ENCODE measurements at places on chromosomes 2 and 18. TPM values are rescaled to one million over a fixed set of nuclear protein-coding genes. Genes with fewer than 3 reads are reported as not detected.

DNA sequence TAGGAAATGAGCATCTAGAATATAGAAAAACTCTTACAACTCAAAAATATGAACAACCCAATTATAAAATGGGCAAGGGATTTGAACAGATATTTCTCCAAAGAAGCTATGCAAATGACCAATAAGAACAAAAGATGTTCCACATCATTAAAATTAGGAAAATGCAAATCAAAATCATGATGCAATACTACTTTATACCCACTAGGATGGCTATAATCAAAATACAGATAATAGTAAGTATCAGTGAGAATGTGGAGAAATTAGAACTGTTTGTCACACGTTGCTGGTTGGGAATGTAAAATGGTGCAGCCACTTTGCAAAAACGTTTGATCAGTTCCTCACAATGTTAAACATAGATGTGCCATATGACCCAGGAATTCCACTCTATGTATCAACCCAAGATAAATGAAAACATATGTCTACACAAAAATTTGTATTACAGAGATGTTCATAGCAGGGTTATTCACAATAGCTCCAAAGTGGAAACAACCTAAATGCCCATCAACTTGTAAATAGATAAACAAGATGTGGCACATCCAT is 558.4 kb downstream of the SLC4A3 start:
- H3K4me1 ChIP-seq: no peaks in the 10 kb centered on the region
- no peak overlapping the region for H3K27ac ChIP-seq
- H3K36me3 ChIP-seq: no peaks in the 10 kb centered on the region
- no peak for DNase-seq

IL1B gene
- 38.1 TPM for total RNA-seq

MRO gene
- 0.86 TPM for total RNA-seq

TMEM18 gene
- total RNA-seq: 16.9 TPM

DNA sequence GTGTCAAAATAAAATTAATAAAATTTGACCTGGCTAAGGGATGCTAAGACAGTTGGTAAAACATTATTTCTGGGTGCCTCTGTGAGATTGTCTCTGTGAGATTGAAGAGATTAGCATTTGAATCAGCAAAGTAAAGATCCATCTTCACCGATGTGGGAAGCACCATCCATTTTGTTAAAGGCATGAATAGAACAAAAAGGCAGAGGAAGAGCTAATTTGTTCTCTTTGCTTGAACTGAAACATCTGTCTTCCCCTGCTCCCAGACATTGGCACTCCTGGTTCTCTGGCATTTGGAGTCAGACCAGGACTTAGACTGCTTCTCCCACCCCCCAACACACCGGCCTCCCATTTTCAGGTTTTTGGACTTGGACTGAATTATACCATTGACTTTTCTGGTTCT is 603.8 kb upstream of the LINC00305 start:
- no peaks in the 10 kb centered on the region for H3K36me3 ChIP-seq
- DNase-seq: no peak
- no peaks in the 10 kb centered on the region for H3K4me1 ChIP-seq
- no peak overlapping the region for H3K27ac ChIP-seq
- no peak overlapping the region for H3K4me3 ChIP-seq

- H3K27me3 ChIP-seq: no peaks in the 10 kb centered on the region
- H3K4me1 ChIP-seq: no peaks in the 10 kb centered on the region
- DNase-seq: no peak
Observed at GRCh38 chr2:202133909-202134265, 60.8 kb downstream of the KIAA2012 start.

DNA sequence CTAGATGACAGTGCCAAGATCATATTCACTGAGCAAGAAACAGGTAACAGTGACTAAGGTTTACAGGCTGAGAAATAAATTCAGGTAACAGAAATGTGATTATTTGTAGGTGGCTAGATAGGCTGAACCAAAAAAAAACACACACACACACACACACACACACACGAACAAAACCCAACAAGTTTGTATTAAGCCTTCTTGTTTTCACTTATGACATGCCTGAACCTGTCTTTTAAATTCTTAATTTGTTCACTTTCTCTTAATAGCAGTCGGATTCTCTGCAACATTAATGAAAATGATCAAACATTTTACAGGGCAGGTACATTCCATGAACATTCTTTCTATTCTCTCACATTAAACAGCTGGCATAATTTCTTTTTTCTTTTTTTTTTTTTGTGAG is 18.8 kb upstream of the KIDINS220 start:
- no peak for DNase-seq
- H3K36me3 ChIP-seq: peaks cover 11% of the 10 kb centered on the region
- no peak overlapping the region for H3K27ac ChIP-seq
- H3K4me1 ChIP-seq: no peaks in the 10 kb centered on the region
- no peaks in the 10 kb centered on the region for H3K27me3 ChIP-seq

DNA sequence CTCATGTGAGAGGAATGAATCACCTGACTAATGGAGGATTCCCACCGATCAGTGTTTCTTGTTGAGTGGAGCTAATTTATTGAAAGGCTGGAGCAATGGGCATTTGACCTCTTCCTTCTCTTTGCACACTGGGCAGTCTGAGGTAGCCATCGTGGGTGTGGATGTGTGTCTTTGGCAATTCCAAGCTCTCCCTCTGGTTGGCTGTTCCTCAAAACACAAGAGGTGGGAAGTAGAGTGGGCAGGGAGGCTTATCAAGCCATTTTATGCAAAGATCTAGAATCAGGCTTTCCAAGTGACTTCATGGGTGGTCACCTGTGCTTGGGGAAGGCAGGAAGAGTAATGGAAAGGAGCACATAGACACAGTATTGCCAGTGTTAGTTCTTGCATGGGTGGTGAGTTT is 154.8 kb downstream of the INSIG2 start:
- H3K27ac ChIP-seq: no peak overlapping the region
- H3K36me3 ChIP-seq: no peaks in the 10 kb centered on the region
- no peak overlapping the region for H3K4me3 ChIP-seq

GRCh38 chr2:191544461-191545062 is 133.4 kb upstream of the NABP1 start:
- no peaks in the 10 kb centered on the region for H3K36me3 ChIP-seq
- no peaks in the 10 kb centered on the region for H3K27me3 ChIP-seq
- no peaks in the 10 kb centered on the region for H3K4me1 ChIP-seq
- no peak overlapping the region for H3K27ac ChIP-seq
- H3K4me3 ChIP-seq: no peak overlapping the region

DNA sequence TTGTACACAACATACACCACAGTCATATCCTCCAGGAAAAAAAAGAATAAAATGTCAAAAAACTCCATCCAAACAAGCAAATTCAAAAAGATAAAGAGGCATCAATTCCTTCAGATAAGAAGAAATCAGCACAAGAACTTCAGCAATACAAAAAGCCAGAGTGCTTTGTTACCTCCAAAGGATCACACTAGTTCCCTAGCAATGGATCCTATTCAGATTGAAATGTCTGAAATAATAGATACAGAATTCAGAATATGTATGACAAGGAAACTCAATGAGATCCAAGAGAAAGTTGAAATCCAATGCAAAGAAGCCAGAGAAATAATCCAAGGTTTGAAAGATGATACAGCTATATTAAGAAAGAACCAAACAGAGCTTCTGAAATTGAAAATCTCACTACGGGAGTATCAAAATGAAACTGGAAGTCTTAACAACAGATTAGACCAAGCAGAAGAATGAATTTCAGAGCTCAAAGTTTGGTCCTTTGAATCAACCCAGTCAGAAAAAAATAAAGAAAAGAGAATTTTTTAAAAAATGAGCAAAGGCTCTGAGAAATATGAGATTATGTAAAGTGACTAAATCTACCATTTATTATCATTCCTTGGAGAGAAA is 80.6 kb downstream of the TRABD2A start:
- no peak overlapping the region for H3K27ac ChIP-seq
- no peak overlapping the region for H3K4me3 ChIP-seq
- H3K27me3 ChIP-seq: no peaks in the 10 kb centered on the region
- DNase-seq: no peak
- no peaks in the 10 kb centered on the region for H3K4me1 ChIP-seq
- no peaks in the 10 kb centered on the region for H3K36me3 ChIP-seq

MAL gene
- 13.6 TPM for total RNA-seq

SLC30A3 gene
- 0.39 TPM for total RNA-seq

GRCh38 chr18:9206421-9206820 is 69.8 kb downstream of the ANKRD12 start:
- H3K27ac ChIP-seq: no peak overlapping the region
- DNase-seq: no peak
- H3K4me3 ChIP-seq: no peak overlapping the region
- peaks cover 16% of the 10 kb centered on the region for H3K36me3 ChIP-seq
- no peaks in the 10 kb centered on the region for H3K4me1 ChIP-seq
- no peaks in the 10 kb centered on the region for H3K27me3 ChIP-seq

TIMM21 gene
- total RNA-seq: 22.1 TPM

DNA sequence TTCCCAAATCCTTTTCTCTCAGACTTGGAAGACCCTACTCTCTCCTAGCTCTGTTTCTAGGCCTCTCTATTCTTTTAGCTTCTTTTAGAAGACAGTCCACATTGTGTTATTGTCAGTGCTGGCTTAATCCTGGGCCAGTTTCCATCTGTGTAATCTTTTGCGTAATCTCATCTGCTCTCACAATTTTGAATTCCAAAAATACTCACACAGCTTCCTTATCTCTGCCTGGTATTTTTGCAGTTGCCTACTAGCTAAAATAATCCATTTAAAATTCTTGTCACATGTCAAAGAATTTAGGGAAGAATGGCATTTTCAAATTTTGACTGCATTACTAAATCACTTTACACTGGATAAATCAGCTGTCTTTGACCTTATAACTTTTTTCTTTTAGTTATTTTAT is 200.6 kb upstream of the MEX3C start:
- H3K4me1 ChIP-seq: no peaks in the 10 kb centered on the region
- H3K27me3 ChIP-seq: no peaks in the 10 kb centered on the region
- no peak overlapping the region for H3K4me3 ChIP-seq
- DNase-seq: no peak
- H3K27ac ChIP-seq: no peak overlapping the region

Data from left lung (tissue), 14 donors.